MG63 (cell line): ENCODE measurements at places on chromosomes 3 and 15. TPM values are rescaled to one million over a fixed set of nuclear protein-coding genes. Genes with fewer than 3 reads are reported as not detected.

Gene CPN2
- not detected in 2 replicates for total RNA-seq

Gene GNAT1
- not detected in 2 replicates for total RNA-seq

Gene LINGO1
- total RNA-seq: 0.44 TPM in 1 of 2 replicates, not detected in the other

Gene NCBP2
- 48.1 and 66.4 TPM in 2 replicates for total RNA-seq

Gene SLC22A13
- not detected in 2 replicates for total RNA-seq

Gene INSYN1
- 15.2 and 21.2 TPM in 2 replicates for total RNA-seq

Gene C2CD4A
- total RNA-seq: not detected in 2 replicates

Gene FBXL2
- 4.0 and 6.8 TPM in 2 replicates for total RNA-seq

Gene HIGD2B
- total RNA-seq: not detected in 2 replicates

- no peak for DNase-seq
Observed at GRCh38 chr3:48275287-48276027, 34.6 kb downstream of the ZNF589 start.

DNA sequence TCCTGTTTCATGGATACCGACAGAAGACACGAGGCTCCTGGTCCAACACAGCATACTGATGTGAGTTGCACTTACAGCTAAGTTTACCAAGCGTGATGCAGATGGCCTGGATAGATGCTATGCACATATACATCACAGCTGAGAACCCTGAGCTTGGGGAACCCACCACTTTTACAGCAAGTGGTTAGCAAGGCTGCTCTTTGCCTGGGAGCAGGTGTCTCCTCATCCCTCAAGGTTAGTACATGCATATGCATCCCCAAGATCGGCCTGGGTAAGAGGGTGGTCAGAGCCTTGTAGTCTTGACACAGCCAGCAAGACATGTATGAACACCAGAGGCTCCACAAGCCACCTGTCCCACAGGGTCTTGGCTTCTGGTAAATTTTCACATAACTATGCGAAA, 28.3 kb downstream of the LRRC2 start:
- DNase-seq: no peak

DNA sequence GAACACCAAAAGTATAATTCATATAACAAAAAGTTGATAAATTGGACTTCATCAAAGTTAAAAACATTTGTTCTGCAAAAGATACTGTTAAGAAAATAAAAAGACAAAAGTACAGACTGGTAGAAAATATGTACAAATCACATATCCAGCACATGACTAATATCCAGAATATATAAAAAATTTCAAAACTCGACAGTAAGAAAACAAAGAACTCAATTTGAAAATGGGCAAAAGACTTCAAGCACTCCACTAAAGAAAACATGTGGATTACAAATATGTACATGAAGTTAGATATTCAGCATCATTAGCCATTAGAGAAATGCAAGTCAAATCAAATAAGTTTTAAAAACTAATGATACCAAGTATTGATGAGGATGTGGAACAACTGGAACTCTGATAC, 6.7 kb downstream of the GK5 start:
- no peak for DNase-seq

- DNase-seq: no peak
Observed at GRCh38 chr3:119417771-119418512, 45.5 kb downstream of the TMEM39A start.

- no peak for DNase-seq
Observed at GRCh38 chr3:100454677-100455076, 37.7 kb upstream of the TMEM45A start.

GRCh38 chr3:13879946-13880810, at the start of gene WNT7A:
WNT7A (minus strand) TSS chr3:13880071; CDS start chr3:13879816, 255 bp downstream.
- DNase-seq: peak; percentile 36

DNA sequence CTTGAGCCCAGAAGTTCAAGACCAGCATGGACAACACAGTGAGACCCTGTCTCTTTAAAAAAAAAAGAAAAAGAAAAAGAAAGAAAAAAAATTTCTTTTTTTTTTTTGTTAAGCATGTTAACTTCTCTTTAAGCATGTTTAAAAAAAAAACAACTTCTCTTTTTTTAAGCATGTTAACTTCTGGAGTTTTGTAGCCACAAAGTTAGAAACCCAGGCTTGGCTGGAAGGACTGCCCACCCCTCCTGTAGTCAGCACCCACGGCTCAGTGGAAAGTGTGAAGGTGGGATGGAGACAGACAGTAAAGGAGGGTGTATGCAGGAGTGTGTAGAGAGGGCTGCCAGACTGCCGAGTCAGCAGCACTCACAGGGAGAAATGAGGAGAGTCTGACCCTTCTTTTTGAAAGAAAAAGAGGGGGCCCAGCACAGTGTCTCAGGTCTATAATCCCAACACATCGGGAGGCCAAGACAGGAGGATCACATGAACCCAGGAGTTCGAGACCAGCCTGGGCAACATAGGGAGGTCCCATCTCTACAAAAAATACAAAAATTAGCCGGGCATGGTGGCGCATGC, 33.2 kb downstream of the GOLGA8S start:
- DNase-seq: no peak

DNA sequence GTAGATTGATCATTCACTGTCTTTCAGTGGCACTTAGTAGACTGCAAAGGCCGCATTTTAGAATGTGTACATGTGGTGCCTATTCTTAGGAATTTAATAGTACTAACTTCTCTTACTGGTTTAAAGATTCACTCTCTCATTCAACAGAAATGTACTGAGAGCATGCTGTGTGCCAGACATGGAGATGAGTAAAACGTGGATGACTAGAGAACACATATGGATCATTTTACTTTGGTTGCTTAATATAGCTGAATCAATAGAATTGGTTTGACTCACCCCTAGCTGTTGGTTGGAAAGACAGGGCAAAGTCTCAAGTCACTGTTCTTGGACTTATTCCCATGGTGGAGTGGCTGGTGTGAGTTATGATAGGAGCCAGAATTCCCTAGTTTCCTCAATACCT, 109.1 kb upstream of the TNFAIP8L3 start:
- peak; percentile 27 for DNase-seq

DNA sequence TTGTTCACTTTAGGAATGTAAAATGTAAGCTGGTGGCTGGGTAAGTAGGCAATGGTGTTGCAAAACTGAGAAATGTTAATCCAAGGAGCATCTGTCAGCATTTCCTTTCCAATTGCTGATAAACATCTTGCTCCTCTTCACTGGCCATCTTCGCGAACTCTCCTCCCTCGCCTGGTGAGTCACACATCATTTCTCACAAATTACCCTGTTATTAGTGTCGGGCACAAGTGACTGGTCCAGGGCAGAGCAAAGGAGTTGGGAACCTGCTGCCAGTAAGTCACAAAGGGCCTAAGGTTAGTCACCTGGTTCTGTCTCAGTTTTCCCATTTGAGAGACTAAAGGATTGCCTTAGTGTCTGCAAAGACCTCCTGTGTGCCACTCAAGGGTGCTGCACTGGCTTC, 13.0 kb downstream of the CERS3 start:
- peak; percentile 55 for DNase-seq

DNA sequence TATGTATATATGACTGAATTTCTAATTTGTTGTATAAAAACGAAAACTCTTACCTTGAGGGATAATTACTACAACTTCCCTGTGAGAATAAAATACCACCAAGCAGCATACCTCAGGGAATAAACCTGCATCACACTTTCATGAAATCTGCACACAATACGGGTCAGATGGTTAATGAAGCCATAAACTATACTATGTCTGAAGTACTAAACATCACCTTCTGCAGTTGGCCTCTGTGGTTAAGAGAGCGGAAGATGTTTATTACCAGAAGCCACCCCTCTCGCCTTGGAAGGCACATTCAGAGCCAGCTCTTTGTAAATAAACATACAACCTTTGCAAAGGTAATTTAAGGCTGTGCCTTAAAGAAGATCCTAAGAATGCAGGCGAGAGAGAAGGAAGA, 462.1 kb upstream of the NR2F2 start:
- no peak for DNase-seq

GRCh38 chr3:195438371-195438770, 4.4 kb downstream of the ACAP2 start:
- DNase-seq: no peak

DNA sequence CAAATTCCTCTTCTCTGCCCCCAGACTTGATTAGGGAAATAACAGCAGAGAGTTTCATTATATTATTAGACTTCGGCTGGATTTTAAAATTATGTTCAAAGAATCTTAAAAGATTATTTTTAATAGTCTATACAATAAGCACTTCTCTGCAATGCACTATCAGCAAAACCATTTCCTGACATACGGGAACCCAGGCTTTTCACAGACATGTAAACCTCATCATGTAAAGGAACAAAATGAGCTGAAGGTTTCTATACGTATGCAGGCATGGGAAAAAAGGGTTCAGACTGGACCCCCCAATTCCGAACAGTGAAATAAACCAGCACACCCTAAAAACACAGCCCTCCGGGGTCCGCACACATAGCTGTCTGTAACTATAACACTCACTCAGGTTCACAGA, 77.5 kb upstream of the LMOD3 start:
- DNase-seq: no peak

- peak; percentile 51 for DNase-seq
Observed at GRCh38 chr15:68312701-68313204, 35.2 kb downstream of the FEM1B start.

DNA sequence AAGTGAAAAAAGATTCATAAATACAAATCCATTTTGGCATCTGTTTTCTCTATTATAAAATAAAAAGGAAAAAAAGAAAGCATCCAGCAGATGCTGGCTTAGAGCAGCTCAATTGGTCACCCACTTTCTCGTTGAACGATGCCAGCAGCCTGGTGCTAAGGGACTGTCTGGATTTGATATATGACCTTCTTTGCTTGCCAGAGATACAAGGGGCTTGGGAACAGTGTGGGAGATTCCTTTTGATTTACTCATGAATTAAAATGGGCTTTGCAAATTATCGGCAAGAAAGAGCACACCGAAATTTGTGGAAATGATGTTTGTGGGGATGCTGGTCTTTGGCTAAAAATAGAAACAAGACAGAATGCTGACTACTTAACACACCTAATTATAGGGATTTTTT, 210.3 kb upstream of the STT3B start:
- no peak for DNase-seq

DNA sequence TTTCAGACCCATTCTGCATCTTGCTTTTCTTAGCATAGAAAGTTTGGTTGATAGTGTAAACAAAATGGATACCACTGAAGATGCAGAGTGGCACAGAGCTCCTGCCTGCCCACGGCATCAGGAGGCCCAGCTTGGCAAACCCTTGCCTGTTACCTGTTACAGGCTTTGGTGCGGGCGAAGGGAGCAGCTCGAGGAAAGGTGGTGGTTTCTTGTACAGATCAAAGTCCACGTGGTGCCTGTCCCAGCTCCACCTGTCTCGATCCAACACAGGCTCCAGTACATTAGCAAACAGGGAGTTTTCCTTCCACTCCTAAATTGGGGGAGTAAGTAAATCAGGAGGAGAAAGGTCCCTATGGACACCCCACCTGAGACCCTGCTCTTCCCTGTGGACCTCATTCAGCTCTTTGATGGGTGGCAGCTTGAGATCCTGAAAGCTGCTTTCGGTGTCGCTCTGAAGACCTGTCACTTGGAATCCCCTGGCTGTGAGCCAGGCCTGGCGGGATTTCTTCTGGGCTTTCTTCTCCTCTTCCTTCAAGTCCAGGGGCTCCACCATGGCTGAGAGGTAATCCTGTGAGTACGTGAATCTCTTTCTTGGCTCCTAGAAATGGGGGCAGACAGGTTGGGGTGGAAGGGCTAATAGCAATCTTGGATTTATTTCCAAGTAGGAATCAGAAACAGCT, 35.7 kb downstream of the ACAD9 start:
- no peak for DNase-seq

DNA sequence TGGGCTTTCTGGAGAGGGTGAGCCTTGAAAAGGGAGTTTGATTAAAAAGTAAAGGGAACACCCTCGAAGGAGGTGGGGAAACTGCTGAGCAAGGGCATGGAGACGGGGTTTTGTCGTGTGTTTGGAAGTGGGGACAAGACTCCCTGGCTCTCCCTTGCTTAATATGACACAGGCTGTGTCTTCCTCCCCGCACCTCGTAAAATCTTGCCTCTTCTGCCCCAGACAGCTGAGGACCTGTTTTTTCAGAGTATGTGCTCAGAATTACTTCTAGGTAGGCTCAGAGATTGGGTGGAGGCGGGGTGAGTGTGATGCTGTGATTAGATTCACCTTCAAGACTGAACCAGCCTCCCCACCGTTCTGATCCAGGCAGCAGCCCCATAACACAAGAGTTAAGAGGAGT, 244.4 kb upstream of the TLE3 start:
- no peak for DNase-seq

DNA sequence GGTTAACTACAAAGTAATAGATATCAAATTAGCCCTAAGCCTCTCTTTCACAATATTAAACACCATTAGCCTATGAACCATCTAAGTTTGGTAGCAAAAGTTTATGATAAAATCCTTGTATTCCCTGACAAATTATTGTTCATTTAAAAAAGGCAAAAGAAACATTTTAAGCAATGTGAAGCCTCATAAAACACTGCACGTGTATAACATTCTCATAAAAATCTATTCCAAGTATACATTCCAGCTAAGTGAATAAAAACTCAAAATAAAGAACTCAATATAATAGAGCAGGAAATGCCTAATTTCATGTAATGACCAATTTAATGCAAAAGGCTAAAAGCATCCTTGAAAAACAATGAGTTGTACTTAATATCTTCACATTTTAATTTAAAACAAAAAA, 27.7 kb downstream of the TNIK start:
- DNase-seq: no peak

DNA sequence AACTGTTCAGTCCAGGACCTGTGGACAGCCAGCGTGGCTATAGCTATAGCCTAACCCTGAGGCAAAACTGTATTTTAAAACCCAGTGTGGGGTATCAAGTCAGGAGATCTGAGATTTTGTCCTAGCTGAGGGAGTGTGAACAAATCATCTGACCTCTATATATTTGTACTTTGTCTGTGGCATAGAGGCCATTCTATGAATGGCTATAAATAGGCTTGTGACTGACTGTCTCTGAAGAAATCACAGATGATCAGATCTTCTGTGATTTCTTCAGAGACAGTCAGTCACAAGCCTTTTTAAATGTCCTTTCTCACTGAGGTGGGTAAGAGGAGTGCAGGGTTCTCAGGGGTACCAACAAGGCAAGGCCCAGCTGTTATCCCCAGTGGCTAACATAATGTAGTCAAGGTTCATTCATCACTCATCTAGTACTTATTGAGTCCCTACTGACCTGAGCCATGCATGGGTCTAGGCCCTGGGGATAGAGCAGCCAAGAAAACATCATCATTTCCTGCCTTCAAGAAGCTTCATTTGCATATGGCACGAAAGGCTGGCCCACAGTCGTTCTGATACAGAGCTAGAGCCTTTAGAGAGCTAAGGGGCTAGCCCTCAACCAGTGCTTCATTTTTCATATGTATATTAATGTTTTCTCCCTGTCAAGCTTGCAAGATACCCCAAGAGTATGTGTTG, 53.3 kb downstream of the TIPARP start:
- no peak for DNase-seq

DNA sequence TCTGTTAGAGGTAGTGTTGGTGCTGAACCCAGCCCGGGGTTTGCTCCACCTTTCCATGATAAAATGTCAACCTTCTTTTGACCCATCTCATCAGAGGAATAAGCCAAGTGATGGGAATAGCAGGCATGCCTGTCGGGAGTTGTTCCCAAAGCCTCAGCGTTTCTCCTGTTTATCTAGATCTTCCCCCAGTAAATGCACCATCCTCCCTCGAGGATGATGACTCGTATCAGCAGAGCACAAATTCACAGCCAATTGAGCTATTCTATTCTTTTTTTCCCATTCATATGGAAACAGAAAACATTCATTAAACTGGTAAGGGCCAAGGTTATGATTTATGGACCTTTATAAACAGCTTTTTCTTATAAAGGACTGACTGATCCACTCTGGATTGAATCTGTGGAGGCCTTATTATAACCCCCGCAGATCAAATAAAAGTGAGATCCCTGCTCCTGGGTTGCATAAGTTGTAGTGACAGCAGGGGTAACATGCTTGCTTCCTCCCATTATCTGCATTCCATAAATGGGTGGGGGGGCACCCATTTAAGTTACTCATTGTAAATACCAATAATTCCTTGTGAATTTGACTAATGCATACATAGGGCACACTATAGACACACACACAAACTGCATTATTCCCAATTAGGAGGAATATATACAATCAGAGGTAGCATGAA, 207.3 kb downstream of the PLCL2 start:
- no peak for DNase-seq
